ENCODE measurements at places on chromosomes 2 and 18.

DNA sequence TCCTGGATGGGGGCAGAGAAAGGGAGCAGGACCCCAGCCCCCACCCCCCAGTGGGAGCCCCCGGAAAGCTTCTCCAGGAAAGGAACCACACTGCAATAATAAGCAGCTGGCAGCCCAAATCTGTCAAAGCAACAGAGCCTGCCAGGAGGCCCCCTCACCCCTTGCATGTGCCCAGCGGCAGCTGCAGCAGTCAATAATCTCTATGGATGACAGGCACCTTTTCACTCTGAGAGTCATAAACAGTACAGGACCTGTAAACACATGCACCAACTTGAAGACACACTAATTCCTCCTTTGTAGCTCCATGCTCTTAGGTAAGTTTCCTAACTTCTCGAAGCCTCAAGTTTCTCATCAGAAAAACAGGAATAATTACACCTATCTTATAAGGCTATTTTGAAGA lies 26.2 kb upstream of the KDM3A start:
- DNase-seq = no peak

GRCh38 chr18:66534110-66534509 lies 69.8 kb downstream of the CDH19 start:
- DNase-seq = no peak

GRCh38 chr2:206863196-206863595 lies 76.1 kb upstream of the CPO start:
- no peak for DNase-seq

DNA sequence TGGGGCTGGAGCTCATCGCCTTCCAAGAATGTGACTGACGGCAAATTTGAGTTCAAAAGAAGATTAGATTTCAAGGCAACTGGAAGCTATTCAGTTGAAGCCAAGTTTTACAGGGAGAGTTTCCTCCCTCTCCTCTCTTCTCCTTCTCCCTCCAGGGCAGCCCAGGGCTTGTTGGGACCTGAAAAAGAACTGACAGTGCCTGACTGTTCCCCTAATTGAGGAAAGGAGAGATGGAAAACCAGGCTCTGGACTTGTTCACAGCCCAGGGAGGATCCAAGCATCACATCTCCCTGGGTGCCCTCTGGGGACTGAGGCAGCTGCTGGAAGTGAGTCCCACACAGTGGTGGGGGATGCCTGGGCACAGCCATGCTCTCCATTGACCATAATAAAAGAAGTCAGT lies 88.1 kb downstream of the THNSL2 start:
- no peak for DNase-seq

DNA sequence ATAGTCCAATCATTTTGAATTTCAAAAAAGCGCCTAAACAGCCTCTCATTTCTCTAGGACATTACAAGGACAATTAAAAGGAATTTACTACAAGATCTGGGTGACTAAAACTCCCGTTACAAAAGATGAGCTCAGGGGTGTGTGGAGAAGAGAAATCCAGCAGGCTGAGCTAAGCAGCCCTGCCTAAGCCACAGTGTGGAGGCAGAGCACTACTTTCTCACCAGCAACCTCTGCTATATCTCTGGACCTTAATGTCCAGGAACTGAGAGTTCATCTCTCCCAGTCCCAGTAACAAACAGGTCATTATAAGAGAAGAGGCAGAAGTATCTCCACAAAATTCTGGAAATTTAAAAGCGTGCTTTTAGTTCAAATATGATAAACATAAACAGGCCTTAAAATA lies 18.9 kb upstream of the ANKRD62 start:
- no peak for DNase-seq

DNA sequence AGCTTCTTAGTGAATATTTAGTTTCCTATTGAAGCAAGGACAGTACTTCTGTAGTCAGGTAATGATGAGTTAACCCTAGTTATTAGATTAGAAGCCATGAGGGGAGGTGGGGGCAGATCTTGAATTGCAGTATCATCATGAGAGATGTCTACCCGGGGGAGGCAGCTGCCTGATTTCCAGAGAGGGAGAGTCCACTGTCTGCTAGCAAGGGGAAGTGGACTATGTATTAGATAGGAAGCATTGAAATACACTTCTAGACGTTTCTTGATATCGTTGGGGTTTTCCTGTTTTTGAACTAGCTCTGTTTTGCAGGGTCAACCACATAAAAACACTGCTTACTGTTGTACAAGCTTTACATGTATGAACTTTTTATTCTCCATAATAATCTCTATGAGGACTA lies 38.8 kb downstream of the APLF start:
- DNase-seq = no peak

DNA sequence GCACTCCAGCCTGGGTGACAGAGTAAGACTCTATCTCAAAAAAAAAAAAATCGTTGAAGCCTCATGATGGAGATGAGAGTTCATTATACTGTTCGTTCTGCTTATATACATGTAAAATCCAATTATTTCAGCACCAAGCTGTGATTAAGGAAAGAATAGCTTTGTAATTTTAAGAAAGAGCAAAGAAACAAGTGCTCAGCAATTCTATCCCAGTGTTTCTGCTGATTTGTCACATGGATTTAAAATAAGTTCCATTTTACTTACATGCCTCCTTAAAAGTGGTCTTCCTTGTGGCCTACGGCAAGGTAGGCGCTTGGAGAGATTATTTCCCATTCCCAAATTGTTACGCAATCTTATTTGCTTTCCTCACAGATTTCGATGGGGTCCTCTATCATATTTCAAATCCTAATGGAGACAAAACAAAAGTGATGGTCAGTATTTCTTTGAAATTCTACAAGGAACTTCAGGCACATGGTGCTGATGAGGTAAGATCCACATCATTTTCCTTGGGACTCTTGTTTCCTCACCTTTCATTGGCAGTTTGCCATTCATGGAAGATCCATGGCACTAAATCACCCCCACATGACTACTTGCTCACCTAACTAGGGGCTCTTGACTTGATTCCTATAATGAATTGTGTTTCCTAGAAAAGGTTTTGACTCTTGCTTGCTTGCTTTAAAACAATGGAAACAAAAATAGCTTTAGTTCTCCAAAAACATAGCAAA lies 11.5 kb downstream of the ARPC2 start:
- no peak for DNase-seq

- no peak for DNase-seq
These were observed 69.9 kb downstream of the ZC3H6 start for GRCh38 chr2:112345030-112346027.

GRCh38 chr2:120869036-120869729 lies 133.5 kb downstream of the GLI2 start:
- no peak for DNase-seq

DNA sequence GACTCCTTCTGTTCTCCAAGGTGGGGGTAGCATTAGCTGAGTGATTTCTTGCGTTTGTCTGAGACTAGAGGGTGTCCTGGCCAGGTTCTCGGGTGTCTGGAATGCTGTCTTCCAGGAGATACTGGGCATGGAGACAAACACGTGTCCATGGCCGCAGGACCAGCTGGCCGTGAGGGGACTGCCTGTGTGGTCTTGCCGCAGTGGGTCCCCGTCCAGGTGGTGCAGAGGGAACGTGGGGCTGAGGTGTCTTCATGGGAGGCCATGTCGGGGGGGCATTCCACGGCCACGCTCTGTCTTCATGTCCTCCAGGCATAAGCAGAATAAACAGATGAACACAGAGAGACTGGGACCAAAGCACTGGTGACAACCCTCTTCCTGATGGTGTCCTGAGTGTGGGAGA lies 66.6 kb downstream of the SMIM21 start:
- no peak for DNase-seq

- DNase-seq = no peak
These were observed 27.1 kb upstream of the DSC1 start for GRCh38 chr18:31189757-31190156.

- no peak for DNase-seq
These were observed 557.9 kb downstream of the DCC start for GRCh38 chr18:52897611-52898484.

- no peak for DNase-seq
These were observed 1024.2 kb upstream of the ACVR2A start for GRCh38 chr2:146820672-146821071.

DNA sequence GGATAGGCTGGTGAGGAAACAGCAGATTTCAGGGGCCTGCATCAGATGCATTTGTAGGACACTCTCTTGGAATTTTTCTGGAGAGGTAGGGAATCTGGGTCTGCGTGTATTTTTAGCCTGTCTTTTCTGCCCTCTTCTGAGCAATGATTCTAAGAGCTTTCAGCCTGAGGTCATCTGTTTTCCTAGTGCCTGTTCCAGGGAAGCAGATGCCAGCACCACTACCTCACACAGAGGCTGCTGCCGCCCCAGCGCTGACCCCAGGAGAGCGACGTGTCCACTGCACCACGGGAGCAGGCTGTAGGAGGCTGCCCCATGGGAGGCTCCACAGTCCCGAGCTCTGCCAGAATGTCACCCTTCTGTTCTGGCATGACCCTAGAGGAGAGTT lies 316.5 kb downstream of the CYP26B1 start:
- no peak for DNase-seq

DNA sequence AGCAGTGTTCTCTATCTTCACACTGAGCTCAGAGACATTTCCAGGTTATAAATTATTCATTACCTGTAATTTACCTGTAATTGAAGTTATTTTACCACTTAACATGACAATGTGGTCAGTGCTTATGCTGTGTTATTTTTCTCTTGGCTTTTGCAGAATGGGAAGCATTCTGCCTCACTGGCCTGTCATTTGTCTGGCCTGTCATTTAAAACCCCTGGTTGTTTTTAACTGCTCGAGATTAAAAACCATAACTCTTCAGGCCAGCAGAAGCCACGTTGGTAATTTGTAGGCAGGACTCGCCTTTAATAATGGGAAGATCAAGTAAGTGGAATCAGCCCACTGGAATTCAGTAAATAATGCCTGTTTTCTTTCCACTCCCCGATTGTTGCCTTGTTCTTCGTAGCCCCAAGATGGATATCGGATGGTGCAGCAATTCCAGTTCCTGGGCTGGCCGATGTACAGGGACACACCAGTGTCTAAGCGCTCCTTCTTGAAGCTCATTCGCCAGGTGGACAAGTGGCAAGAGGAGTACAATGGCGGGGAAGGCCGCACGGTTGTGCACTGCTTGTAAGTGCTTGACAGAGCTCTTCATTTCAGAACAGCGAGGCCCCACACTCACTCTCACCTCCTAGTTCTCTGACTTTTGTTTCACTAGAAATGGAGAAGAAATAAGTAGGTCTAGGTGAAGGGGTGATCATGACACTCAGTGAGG lies 222.4 kb upstream of the RAB12 start:
- DNase-seq = no peak

DNA sequence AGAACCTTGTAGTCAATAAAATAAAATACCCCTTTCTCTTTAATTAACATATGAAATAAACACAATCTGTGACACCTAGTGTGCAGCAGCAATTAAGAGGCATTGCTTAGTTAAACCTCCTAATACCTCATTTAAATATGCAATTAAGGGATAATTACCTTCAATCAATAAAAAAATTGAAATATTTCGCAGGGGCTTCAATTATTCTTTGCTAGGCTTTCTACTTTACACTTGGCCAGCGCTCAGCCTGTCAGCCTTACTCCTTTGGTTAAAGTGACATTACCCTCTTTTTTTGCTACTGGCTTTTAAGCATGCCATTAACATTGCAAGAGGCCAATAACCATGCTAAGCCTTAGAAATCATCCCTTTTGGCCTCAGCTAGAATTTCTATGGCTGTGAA lies 327.5 kb upstream of the ZNF521 start:
- DNase-seq = no peak

DNA sequence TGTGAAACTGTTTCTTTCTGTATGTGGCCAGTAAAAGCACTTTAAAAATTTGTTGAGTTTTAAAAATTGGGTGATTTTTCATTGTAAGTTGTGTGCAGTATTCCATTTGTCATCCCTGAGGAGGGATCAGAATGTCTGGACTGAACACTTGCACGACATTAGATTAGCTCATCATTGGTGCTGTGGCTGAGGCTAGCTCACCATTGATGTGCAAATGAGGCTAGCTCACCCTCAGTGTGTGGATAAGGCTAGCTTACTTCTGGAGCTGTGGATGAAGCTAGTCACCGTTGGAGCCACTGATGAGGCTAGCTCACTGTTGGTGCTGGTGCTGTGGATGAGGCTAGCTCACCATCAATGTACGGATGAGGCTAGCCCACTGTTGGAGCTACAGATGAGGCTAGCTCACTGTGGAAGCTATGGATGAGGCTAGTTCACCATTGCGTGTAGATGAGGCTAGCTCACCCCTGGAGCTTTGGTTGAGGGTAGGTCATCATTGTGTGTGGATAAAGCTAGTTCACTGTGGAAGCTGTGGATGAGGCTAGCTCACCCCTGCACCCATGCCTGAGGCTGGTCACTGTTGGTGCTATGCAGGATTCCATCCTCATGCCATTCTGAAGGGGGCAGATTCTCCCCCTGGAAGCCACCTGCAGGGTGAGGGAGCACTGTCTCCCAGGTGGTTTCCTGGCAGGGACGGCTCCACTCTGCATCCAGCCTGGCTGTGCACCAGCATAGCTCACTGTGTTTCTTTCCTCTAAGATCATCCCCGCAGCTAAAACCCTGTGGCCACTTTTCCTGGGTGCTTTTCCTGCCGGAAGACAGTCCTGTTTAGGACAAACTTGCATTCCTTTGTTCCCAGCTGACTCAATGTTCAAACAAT lies 101.1 kb downstream of the TWIST2 start:
- DNase-seq = no peak

DNA sequence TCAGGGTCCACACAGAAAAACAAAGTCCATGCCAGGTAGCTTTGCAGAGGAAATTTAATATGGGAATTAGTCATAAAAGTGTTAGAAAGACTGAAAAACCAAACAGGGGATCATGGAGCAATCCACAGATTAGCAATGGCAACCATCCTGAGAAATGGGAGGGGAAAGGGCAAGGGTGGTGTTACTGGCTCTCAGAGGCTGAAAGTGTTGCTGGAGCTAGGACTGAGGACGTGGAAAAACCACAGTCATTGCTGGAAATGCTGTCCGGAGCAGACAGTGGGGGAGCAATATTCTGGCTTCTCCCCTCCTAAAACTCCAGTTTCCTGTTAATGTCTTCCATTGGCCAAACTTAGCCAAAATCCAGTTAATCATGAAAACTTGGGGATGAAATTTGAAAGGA lies 172.4 kb downstream of the ZBTB7C start:
- DNase-seq = no peak

DNA sequence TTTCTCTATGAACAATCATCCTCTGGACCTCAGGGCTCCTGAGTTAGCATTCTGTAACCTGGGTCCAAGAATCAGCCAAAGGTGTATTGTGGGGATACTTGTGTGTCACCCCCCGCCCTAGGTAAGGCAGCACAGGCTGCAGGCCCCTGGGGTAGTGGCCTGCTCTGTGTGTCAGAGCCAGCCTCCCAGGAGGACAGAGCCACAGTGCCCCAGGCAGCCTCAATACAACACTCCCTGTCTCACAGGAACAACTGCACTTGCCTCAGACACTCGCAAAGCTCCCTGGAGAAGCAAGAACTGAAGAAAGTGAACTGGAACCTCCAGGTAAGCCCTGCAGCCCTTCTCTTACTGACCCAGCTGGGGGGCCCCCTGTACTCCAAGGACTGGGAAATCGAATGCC lies 121.3 kb upstream of the PPP1CB start:
- no peak for DNase-seq
